ENCODE measurements at places on chromosomes 7 and 10.

GRCh38 chr7:115707258-115708012 lies 323.1 kb downstream of the TFEC start:
- DNase-seq, result no peak

DNA sequence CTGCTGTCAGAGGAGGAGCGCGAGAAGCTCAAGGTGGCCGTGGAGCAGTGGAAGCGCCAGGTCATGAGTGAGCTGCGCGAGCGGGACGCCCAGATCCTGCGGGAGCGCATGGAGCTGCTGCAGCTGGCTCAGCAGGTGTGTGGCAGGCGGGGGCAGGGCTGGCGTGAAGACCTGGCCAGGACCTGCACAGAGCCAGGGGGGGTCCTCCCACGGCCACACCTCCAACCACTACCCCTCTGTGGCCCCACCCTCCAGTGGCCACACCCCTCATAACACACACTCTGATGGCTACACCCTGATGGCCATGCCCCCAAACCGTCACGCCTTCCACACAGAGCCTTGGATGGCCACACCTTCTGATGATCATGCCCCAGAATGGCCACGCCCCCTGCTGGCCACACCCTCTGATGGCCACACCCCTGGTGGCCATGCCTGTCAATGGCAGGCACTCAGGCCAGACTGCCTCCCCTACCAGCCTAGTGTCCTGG lies 23.4 kb upstream of the DPYSL4 start:
- DNase-seq, result peak; percentile 4

GRCh38 chr10:3835770-3836169 lies 50.8 kb upstream of the KLF6 start:
- DNase-seq, result peak; percentile 97

DNA sequence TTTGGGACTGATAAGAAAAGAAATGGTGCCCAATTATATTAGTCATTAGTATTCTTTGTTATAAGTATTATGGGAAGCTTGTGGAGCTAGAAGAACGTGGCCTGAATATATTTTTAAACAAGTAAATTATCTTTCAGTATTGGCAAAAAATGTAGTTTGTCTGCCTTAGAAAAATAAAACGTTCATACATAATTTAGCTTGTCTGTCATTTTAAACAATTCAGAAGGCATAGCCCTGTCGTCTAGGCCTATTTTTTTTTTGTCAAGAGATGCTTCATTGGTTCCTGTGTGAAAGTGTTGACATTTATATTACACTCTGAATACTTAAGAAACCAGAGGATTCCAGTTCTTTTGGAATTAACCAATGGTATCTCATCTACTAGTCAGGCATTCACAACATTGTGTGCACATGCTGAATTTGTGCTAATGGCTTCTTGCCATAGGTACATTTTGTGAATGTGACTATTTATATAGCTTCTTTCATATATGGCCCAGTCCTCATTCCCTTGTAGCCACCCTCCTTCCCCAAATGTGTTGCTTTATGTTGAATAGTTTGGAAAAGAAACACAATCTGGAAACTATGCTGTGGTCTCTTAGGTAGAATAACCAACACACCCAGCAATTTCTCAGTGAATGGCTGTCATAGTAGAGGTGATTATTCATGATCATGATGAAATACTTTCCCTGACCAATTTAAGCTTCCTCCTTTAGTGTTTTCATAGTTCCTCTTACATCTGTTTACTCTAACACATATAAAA lies 435.8 kb downstream of the EXOC4 start:
- peak; percentile 63 for DNase-seq

GRCh38 chr7:20776214-20776911 lies 10.3 kb downstream of the SP8 start:
- DNase-seq, result no peak

- DNase-seq, result peak; percentile 12
These were observed 35.2 kb downstream of the GBF1 start for GRCh38 chr10:102280397-102281101.

All from inflammatory macrophage treated with lipopolysaccharide for 1 hour (primary cell).